ENCODE measurements at places on chromosomes 2 and 18.

GRCh38 chr2:42076357-42077225 lies 28.8 kb downstream of the PKDCC start:
- DNase-seq: no peak

DNA sequence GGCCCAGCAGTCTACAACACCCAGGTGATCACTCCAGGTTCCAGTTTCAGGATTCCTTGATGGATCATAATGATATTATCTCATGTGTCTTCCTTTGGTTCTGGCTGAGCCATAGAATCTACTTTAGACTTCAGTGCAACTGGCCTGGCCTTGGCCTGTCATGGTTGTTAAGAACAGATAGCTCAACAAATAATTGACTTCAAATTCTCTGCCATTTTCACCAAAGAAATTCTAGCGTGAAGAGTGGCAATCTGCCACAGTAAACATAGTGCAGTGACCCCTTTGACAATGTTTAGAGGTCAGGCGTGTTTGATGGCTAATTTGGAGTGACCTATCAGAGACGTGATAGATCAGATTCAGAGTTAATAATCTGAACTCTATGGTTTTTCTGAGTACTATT lies 50.2 kb upstream of the ZNF385B start:
- no peak for DNase-seq

DNA sequence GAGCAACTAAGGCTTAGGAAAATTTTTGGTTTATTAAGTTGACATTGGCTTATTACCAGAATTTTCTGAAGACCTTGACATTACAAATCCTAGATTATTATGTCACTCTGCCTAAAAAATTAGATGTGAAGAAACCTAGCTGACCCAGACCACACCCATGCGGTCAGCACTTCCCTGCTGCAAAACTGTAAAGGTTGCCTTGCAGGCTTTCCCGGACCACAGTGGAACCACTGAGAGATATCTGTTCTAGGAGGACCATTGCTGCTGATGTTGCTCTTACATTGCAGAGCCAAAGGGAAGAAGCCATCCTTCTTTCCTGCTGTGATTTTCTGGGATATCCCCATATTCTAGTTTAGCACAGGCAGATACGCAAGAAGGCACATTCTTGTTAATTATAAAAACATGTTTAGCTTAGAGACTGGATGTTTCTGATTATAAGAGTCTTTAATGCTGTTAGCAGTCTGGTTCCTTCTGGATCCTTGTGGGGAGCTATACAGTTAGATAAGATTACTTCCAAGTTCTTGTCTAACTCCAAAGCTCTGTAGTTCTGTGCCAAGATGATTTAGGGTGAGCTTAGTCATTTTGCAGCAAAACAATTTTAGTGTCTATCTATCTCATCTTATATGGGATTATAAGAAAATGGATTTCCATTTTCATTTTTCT lies 70.2 kb downstream of the AOX1 start:
- no peak for DNase-seq

- no peak for DNase-seq
Measured at GRCh38 chr2:195498839-195499490, 158.1 kb upstream of the SLC39A10 start.

GRCh38 chr2:232524771-232525170 lies 1.2 kb upstream of the CHRND start:
- no peak for DNase-seq

DNA sequence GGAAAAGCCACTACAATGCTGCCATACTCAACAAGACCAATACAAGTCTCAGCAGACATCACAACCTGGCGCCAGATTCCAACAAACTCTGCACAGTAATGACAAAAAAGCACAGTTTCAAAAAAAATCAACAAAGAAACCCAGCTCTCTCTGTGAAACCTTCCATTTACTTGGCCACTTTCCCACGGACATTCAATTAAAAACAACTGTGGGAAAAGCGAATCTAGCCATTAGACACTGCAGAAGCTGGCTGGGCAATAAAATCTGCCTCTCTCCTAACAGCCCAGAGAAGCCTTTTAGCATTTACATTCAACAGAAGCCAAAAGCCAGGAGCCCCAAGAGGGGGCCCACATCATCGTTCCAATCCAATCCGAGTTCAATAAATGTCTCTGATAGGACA lies 128.9 kb downstream of the HDAC4 start:
- DNase-seq: no peak

DNA sequence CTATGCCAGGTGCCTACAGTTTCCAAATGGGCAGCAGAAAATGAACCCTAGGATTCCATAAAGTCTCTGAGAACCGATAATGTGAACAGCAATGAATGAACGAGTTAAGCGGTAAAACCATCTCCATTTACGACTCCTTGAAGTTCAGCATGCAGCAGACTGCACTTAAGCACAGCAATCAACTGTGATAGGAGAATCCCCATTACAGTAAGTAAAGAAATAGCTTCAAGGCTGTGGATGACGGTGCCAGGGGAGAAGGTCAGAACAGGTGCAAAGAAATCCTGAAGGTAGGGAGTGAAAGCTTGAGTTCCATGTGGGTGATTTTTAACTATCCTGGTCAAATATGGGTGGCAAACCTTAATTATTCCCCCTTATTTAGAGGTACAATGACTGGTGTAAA lies 444.4 kb downstream of the NCKAP5 start:
- DNase-seq: no peak

DNA sequence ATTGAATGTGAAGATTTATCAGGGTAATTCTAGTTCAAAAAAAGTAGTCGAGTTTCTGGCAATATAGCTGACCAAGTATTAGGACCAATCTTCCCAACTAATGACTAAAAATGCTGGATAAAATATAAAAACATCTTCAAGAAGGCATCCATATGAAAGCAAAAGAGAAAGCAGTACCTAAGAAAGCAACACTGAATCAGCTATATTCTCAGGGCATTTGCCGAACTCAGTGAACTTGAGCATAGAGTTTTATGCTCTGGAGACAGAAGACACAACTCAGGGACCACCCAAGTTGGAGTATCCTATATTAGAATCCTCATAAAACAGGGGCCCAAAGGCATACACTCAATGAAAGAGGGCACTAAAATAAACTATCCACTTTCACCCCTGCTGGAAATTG lies 103.7 kb upstream of the HNRNPA3 start:
- DNase-seq: no peak

- DNase-seq: no peak
Measured at GRCh38 chr2:23616630-23617029, 231.7 kb downstream of the KLHL29 start.

GRCh38 chr18:43965691-43966090 lies 688.4 kb upstream of the SYT4 start:
- DNase-seq: no peak

DNA sequence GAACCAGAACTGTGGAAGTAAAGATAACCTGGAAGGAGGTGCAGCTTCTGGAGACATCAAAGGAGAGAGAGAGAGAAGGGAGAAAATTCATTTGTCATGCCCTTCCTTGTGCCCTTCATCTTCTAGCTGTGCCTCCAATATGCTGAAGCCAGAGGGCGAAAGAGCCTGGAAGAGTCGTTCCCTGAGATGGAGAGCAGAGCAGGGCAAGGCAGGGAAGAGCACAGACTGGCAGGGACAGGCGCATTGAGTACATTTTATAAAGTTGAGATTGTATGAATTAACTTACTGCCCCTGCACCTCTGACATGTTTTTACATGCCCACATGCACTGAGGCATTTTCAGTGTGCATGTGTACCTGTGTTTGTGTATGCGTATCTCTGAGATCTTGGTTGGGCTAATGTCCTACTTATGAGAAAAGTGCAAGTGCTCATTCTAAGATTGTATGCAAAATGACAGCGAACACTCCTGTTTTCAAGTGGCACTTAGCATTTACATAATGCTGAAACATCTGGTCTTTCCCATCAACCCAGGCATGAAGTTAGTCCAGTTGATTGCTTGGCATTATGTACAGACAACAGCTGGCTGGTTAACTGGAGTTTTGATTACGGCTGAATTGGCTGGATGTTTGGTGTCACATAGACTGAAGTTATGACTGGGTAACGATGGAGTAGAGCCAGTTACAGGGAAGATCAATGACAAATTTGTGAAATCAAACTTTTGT lies 23.7 kb upstream of the MMADHC start:
- DNase-seq: no peak

- DNase-seq: no peak
Measured at GRCh38 chr18:67514901-67515540, 1.5 kb downstream of the DSEL start.

DNA sequence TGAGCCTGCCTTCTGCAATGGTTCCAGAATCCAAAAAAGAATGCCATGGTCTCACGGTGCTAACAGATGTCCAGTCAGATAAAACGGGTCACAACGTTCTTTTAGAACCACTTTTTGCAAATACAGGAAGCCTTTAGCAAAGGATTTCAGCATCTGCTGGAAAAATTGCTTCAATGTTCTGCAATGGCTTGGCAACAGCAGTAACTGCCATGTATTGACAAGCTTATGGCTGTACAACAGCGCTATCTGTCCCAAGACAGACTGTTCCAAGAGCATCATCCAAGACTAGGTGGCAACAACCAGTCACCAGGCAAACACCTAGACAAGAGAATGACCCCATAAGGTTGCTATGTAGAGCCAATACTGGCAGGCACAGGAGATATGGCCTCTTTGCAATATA lies 37.6 kb upstream of the RIOK3 start:
- no peak for DNase-seq

- no peak for DNase-seq
Measured at GRCh38 chr2:54206596-54206995, 49.4 kb downstream of the TSPYL6 start.

- no peak for DNase-seq
Measured at GRCh38 chr2:222604749-222605515, 51.0 kb downstream of the FARSB start.

DNA sequence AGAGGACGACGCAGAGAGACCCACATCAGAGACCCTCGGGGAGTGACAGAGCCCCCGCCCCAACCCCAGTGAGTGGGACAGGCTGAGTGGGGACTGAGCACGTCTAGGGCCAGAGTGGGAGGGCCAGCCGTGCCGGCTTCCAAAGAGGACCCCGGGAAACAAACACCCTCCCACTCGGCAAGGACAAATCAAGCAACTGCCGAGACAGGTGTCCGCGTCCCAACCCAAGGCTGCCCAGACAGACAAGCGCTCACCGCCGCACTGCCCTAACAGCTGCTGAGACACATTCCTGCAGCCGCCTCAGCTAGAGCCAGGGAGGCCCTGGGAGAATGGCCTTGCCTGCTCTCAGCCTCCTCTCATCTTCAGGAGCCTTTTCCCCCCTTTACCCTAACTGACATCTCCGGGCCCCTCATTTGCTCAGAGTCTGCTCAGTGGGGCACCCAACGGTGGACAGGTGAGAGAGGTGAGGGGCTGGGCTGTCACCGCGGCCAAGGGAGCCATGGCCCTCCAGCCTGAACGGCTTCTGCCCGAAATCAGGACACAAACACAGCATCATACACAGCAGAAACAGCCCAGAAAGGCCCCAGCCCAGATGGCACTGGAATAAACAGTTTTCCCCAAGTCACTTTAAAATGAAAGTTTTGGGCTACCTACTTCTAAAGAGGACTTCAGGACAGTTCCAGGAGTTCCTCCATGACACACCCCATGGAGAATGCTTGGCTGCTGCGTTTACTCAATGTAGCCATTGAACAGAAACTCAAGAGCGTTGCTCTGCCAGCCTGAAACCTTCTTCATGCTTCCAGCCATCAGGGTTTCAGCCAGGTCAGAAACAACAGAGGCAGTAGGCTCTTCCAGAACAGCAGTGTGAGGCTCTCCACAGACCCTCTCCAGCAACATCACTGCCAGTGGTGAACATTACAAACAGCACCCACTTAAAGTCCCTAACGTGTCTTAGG lies 23.6 kb downstream of the SLC66A2 start:
- no peak for DNase-seq

- DNase-seq: no peak
Measured at GRCh38 chr2:21396252-21396651, 272.5 kb downstream of the TDRD15 start.

GRCh38 chr2:189505492-189505891 lies 64.2 kb downstream of the WDR75 start:
- no peak for DNase-seq

- no peak for DNase-seq
Measured at GRCh38 chr2:72136331-72136730, 11.3 kb downstream of the CYP26B1 start.

DNA sequence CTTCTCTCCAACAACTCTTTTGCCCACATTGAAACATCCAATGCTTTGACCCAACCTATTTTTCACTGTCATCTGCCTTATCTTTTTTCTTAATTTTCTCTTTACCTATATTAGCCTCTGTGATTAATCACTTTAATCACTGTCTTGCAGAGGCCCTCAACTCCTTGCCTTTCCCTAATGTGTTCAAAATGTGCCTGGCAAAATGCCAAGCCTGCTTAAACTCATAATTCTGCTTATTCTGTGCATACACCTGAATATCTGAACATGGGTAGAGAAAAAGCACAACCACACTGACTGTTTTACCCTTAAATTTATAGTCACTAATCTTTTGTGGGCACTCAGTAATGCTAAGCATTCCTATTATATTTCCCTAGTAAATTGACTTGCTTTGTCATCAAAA lies 63.0 kb upstream of the GALNT13 start:
- no peak for DNase-seq

GRCh38 chr2:100782380-100782878 lies 37.5 kb upstream of the NPAS2 start:
- DNase-seq: no peak

DNA sequence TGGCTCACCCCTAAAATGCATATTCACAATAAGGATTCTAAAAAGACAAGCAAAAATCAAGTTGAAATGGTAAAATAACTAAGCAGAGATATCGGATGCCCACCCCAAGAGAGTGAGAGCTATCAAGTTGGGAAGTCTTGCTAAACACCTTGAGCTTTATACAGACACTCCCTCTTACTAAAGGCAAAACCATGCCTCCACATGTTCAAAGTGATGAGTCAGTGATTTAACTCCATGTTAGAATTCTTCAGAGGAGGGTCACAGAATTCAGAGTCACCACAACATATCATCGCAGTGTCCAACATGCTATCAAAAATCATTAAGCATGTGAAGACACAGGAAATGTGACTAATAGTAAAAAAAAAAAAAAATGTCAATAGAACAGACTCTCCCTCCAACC lies 20.6 kb upstream of the ST8SIA3 start:
- no peak for DNase-seq

- DNase-seq: no peak
Measured at GRCh38 chr2:209772290-209772685, 656 bp downstream of the UNC80 start.

DNA sequence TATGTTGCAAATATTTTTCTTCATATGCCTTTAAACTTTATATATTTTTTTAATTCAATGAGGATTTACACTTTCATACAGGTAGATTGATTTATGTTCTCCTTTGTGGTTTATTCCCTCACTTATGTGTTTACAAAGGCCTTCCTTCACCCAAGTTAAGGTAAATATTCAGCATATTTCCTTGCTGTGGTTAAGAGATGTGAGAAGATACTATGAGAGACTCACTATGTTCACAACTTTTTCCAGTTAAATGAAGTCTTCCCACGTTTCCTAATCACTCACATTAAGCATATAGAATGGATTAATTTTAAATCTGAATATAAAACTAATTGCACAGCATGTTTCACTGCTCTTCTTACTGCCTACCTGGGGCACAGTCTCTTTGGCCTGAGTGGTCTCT lies 597 bp downstream of the PECR start:
- no peak for DNase-seq

Measured in activated T-cell treated with anti-CD3 and anti-CD28 coated beads, Interleukin-2, amount 50 U/mL, for 4 hours (primary cell).